Amniotic stem cell (primary cell): ENCODE measurements at places on chromosomes 11 and 22.

- DNase-seq = no peak
Measured at GRCh38 chr11:73283276-73284000, 11.3 kb downstream of the P2RY6 start.

GRCh38 chr11:14969901-14970323, 2.2 kb downstream of the CALCA start:
- no peak for DNase-seq

- no peak for DNase-seq
Measured at GRCh38 chr22:37979782-37980181, 4.6 kb downstream of the SOX10 start.

GRCh38 chr11:69037544-69037943, 11.2 kb upstream of the TPCN2 start:
- no peak for DNase-seq

DNA sequence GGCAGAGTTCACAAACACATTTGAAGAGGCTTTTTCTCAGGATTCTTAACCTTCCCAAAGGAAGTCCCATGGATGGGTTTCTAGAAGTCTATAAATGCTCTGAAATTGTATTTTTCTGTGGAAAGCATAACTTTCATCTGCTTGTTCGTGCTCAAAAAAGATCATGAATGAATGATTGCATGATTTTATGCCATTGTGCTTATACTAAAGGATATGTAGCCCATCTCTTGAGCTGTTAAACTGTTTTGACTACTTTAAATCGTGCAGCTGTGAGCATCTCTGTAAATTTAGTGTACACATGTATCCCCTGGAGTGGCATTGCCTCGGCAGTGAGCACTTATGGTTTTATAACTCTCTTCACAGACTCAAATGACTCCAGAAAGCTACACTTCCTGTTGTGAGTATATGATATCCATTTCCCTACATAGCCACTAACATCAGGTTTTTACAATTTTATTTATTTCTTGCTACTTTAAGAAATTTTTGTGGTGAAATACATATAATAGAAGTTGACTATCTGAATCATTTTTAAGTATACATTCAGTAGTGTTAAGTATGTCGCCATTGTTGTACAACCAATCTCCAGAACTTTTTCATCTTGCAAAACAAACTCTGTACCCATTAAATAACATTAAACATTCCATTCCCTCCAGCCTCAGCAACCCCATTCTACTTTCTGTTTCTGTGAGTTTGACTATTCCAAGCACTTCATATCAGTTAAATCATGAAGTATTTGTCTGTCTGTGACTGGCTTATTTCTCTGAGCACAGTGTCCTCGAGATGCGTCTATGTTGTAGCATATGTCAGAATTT, 8.0 kb downstream of the NEAT1 start:
- DNase-seq = no peak

- no peak for DNase-seq
Measured at GRCh38 chr11:29318134-29318845, 698.5 kb downstream of the KCNA4 start.

GRCh38 chr22:49728570-49729271, 99.0 kb downstream of the BRD1 start:
- no peak for DNase-seq
